Psoas muscle (tissue), 8 donors: ENCODE measurements at places on chromosomes 3 and 15. TPM values are rescaled to one million over a fixed set of nuclear protein-coding genes. Genes with fewer than 3 reads are reported as not detected.
A peak's percentile ranks its signal among the peaks of the same experiment; 100 is the strongest.

DNA sequence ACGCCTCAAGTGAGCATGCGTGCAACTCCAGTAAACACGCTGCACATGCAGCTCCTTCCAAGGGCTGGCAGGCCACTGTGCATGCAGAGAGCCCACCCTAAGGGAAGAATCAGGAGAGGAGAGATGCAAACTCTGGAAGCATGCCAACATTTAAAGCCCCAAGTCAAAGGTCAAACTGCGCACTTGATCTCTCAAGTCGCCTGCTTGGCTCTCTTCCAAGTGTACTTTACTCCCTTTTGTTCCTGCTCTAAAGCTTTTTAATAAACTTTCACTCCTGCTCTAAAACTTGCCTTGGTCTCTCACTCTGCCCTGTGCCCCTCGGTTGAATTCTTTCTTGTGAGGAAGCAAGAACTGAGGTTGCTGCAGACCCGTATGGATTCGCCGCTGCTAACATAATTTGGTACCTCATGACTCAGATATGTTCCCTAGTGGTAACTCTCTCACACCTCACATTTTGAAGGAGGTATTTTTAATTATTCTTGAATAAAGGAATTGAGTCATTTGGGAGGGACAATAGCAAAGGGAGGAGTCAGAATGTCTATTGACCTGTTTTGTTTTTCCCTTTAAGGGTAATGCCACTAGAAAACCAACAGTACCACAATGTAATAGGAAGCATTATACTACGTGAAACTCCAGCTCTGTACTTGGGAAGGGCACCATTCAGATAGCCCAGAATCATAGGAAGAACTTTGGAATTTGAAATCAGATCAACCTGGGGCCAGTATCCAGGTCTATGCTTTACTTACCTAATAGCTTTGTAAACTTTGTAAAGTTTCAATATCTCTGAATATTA is 19.6 kb upstream of the DGKG start:
- DNase-seq = no peak

DNA sequence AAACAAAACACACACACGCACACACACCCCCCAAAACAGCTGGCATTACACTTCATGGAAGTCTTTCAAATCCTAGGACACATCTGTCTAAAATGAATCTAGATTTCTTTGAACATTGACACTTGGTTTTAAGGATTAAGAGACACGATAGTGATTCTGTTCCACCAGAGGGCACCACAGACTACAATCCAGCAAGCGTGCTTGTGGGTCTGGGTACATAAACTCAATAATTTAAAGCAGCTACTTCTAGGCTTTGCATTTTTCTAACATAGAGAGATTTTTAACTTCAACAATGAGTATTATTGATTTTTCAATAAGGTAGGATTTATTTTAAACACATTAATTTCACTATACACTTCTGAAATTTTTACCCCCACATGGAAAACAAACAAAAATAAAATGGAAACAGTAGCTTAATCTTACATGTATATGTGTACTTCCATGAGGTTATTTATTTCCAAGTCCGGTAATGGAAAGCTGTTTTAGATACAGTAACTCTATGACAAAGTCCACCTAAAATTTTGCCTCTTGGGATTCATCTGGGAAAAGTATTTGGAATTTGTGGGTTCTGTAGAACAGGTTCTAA is 564.0 kb upstream of the TGFBR2 start:
- DNase-seq = peak; percentile 56

Gene GRAMD2A
- total RNA-seq = not detected

DNA sequence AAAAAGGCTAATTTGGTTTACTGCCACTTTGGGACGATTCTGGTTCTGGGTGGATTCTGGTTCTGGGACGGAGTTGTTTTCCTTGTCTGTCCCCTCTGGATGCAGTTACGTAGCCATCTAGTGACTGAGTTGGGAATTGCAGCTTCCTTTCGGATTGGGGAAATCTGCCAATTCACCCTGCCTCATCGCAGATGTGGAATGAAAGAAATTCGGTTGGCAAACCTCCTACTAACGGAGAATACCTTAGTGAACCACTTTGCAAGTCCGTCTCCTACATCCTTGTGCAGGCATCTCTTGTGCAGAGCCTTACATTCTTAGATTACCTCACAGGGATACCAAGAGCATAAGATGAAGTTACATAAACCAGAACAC is 31.5 kb upstream of the AP4E1 start:
- peak; percentile 29 for DNase-seq

GRCh38 chr3:13275376-13276005 is 144.6 kb downstream of the NUP210 start:
- no peak for DNase-seq
